RPMI8226 (cell line): ENCODE measurements at places on chromosomes 6 and 20.
A peak's percentile ranks its signal among the peaks of the same experiment; 100 is the strongest.

GRCh38 chr6:32796848-32797776, 19.7 kb downstream of the HLA-DOB start:
- peak; percentile 68 for DNase-seq

GRCh38 chr20:41573955-41574354, 44.2 kb downstream of the CHD6 start:
- no peak for DNase-seq

DNA sequence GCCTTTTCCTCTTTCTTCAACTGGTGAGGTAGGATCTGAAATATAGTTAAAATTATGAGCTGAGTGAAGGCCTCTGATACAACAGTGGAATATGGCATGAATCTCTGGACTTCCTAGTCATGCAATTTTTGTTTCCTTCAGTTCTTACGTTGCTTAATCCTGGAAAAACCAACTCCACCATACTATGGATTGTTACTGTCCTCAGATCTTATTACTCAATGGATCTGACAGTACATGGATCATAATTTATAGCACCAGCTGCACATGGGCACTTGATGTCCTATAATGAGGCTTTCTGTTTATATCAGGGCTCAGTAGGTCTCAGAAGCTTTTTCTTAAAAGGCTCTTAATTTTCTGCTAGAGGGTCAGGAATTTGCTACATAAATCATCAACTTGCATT, 1341.0 kb upstream of the EYS start:
- DNase-seq: no peak

- DNase-seq: peak; percentile 42
These were observed 889 bp upstream of the FLOT1 start for GRCh38 chr6:30743099-30744053.

- DNase-seq: no peak
These were observed 244.3 kb upstream of the ASCC3 start for GRCh38 chr6:101125380-101125971.

GRCh38 chr6:139114746-139115145, 20.1 kb upstream of the HECA start:
- peak; percentile 27 for DNase-seq

DNA sequence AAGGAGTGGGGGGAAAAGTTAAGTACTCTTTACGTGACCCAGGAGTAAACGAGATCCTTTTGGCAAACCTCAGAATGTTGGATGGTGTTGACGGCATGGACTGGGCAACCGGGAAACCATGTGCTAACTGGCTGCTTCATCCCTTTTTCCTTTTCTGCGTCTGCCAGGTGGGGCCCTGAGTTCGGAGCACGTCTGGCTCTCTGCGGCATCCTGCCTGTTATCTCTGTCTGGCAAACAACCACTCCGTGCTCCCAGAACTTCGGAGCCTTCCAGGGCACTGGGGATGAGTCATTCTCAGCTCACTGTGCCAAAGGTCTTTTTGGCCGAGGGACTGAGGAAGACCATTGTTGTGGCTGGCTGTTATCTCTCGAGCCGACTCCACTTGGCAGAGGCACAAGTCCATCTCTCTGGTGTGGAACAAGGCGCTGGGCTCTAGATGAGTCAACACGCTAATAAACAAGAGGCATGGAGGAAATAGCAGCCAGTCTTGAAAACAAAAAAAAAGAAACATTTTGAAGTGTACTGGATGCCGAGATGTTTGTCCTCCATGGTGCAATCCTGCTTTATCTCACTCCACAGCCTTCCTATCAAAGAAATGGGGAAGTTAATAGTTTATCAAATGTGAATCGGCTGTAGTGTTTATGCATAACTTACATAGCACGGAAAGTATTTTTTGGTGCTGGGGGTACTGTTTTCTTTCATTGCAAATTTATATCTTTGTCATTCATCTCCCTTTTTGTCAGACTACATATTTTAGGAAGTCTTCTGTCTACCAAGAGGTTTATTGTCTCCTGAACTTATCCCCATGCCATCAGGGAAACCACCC, 64.6 kb upstream of the TXNDC5 start:
- no peak for DNase-seq

- no peak for DNase-seq
These were observed 332.5 kb upstream of the CITED2 start for GRCh38 chr6:139706912-139707311.

DNA sequence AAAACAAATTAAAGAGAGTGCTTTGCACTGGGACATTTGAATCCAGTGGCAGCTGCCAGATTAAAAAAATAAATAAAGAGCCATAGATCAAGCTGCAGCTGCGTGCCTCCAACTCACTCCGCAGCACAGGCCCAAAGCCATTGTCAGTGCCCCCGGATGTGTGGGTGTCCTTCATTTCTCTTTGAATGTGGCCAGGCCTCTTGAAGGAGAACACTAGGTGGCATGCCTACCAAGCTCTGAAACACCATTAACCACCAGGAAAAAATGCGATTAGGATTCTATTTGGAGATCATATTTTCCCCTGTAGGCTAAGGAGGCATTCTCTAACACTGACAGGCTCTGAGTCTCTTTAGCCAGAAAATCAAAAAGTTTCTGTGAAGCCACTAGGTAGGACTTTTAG, 549.8 kb downstream of the PRKN start:
- no peak for DNase-seq

- no peak for DNase-seq
These were observed 182.8 kb downstream of the SLC16A10 start for GRCh38 chr6:111270121-111270520.

DNA sequence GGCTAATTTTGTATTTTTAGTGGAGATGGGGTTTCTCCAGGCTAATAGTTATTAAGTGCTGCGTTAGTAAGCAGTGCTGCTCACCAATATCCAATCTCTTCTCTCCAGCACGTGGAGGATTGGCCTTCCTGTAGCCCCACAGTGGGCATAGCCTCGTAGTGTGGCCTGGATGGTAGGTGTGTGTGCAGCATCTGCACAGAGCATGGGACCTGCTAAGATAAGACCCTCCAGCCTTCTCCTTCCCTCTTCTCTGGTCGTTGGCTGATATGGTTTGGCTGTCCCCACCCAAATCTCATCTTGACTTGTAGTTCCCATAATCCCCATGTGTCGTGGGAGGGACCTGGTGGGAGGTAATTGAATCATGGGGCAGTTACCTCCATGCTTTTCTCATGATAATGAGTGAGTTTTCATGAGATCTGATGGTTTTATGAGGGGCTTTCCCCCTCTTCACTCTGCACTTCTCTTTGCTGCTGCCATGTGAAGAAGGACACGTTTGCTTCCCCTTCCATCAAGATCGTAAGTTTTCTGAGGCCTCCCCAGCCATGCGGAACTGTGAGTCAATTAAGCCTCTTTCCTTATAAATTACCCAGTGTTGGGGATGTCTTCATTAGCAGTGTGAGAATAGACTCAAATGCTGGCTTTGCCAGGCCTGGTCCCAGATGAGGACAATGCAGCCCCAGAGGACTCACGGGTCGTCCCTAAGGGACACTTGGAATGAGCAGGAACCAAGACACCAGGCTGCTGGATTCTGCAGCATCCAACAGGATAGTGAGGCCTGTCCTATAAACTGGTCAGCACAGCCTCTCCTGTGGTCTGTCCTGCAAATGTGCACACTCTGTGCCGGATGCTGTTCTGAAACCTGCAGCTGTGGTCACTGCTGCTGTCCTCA, 63.4 kb upstream of the AFDN start:
- DNase-seq: no peak

- DNase-seq: peak; percentile 11
These were observed 328.2 kb upstream of the JAG1 start for GRCh38 chr20:11001764-11002540.

DNA sequence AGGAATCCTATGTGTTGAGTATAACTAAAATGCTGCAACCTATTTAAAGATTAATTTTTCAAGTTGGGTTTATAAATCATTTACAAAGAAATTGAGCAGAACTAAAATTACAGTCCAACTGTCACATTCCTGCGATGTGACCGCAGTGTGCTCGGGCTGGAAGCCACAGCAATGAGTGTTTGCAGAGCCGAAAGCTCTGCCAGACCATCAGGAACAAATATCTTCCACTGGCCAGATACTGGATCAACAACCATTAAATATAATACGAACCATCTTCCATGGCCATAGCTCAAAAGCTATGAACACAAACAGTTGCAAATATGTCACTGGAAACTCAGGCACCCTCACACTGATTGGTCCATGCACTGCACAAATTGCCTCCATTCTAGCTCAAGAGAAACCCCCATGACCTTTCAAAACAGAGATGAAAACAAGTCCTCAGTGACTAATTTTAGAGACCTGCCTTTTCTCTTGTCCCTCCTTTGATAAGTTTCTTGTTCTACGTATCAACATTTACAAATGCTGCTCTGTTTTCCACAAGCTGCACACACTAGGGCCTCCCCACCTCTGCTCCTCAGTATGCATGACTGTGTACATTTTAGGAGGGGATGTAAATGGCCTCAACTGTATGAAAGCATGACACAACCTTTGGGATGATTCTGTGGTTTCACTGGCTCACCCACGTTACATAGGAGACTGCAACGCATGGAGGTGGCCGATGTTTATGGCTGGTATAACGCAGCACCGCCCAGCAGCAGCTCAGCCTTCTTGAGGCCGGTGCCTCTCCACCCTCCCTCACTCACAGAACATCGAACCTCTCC, 171.7 kb downstream of the WDR27 start:
- no peak for DNase-seq

- no peak for DNase-seq
These were observed 41.2 kb downstream of the ZHX3 start for GRCh38 chr20:41276317-41276751.

- DNase-seq: peak; percentile 12
These were observed 380.0 kb upstream of the GJE1 start for GRCh38 chr6:141752677-141753076.

DNA sequence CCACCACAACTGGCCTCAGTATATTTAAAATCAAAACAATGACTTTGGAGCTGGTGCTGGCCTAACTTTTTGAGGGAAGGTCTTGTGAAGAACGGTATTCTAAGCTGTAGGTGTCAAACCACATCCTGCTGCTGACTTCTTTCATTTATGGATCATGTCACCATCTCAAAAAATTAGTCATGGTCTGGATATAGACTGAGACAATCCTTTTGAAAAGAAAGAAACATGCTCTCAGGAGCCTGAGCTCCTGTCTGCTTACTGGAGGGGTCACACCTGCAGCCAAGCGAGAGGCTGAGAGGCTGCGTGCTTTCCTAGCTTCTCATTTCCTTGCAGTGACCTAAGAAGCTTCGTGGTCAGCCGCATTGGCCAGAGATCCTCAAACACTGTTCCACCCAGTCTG, 55.2 kb downstream of the TIAM2 start:
- no peak for DNase-seq

DNA sequence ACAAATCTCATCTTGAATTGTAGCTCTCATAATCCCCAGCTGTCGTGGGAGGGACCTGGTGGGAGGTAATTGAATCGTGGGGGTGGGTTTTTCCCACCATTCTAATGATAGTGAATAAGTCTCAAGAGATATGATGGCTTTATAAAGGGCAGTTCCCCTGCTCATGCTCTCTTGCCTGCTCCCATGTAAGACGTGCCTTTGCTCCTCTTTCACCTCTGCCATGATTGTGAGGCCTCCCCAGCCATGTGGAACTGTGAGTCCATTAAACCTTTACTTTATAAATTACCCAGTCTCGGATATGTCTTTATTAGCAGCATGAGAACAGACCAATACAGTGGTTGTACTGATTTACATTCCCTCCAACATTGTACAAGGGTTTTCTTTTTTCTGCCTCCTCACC, 69.7 kb downstream of the SUN5 start:
- no peak for DNase-seq

DNA sequence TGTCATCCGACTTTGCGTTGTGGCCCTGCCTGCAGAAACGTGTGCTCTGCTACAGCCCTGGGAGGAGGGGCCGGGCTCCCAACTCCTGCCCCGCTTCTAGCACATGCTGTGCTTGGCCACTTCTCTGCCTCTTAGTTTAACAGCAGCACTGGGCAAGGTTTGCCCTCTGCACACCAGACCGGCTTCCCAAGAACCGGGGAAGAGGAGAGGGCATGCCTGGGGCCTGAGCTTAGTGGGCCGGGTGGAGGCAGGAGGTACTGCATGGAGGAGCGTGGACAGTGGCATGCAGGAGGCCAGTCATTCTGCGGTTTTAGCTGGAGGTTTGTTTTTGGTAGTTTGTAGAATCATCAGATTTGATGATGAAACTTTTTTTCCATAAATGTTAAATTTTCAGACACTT, 45.5 kb downstream of the CEP43 start:
- no peak for DNase-seq

GRCh38 chr6:148329596-148330381, 12.8 kb upstream of the SASH1 start:
- DNase-seq: no peak

GRCh38 chr6:12875051-12875450, 158.5 kb downstream of the PHACTR1 start:
- no peak for DNase-seq

DNA sequence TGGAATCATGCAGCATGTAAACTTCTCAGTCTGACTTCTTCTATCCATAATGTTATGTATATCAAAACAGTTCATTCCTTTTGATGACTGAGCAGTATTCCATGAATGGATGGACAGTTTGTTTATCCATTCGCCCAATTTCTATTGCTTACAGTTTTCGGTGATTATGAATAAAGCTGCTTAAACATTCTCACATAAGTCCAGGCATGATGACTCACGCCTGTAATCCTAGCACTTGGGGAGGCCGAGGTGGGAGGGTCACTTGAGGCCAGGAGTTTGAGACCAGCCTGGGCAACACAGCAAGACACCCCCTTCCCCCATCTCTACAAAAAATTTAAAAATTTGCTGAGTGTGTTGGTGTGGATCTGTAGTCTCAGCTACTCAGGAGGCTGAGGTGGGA, 22.9 kb upstream of the HMGA1 start:
- DNase-seq: no peak

DNA sequence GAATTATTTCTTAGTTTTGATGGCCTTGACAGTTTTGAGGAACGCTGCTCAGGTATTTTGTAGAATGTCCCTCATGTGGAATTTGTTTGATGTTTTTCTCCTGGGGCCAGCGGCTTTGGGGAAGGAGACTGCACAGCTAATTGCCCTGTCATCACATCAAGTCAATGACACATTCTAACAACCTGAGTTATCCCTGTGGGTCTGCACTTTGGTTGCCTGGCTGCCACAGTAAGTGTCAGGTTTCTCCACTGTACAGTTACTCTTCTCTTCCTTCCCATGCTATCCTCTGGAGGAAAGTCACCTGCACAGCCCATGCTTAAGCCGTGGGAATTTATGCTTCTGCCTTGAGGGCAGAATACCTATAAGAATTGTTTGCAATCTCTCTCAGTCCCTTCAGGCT, 1.4 kb upstream of the TREML4 start:
- DNase-seq: no peak

- no peak for DNase-seq
These were observed 292.1 kb downstream of the KHDC1L start for GRCh38 chr6:72933233-72933632.

GRCh38 chr20:775679-776135, 7.4 kb upstream of the SLC52A3 start:
- DNase-seq: no peak

GRCh38 chr20:38346247-38346651, at the start of gene LBP:
Gene LBP (plus strand): TSS chr20:38346482. CDS start chr20:38346517, 35 bp downstream.
- DNase-seq: no peak

- DNase-seq: peak; percentile 69
These were observed 51.8 kb downstream of the CDH26 start for GRCh38 chr20:60009826-60010616.
